ENCODE measurements at places on chromosomes 1 and 21.

- peak; percentile 3 for DNase-seq
Observed at GRCh38 chr1:6625584-6626149, 999 bp downstream of the THAP3 start.

DNA sequence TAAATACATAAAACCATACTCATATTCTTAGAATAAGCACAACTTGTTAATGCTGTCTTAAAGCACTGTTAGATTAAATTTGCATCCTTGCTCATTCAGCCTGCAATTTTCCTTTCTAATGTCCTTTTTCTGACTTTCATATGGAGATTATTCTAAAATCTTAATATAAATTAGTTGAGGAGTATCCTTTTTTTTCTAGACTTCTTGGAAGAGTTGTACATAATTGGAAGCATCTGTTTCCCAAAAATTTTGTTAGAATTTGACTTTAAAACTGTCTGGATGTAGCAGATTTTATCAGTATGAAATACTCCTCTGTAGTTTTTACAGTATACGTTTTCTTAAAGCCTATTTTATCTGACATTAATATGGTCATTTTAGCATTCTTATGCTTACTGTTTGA is 9.7 kb downstream of the KIFAP3 start:
- no peak for DNase-seq

- no peak for DNase-seq
Observed at GRCh38 chr21:29639366-29640079, 300.3 kb downstream of the GRIK1 start.

DNA sequence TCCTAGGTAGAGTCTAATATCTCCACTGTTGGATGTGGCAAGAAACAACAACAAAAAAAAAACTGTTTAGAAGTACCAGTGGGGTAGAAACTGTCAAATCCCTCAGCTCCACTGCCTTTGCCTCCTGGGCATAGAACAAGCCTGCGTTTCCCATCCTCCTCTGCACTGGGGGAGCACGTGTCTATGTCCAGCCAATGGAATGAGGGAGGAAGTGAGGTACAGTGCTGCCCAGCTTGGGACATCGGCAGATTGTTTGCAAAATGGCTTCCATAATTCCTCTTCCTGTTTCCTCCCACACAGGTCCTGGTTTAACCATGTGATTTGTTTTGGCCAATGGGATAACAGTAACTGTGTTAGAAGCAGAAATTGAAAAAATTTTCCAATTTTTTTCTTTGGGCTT is 39.1 kb downstream of the PSMG1 start:
- DNase-seq: no peak

DNA sequence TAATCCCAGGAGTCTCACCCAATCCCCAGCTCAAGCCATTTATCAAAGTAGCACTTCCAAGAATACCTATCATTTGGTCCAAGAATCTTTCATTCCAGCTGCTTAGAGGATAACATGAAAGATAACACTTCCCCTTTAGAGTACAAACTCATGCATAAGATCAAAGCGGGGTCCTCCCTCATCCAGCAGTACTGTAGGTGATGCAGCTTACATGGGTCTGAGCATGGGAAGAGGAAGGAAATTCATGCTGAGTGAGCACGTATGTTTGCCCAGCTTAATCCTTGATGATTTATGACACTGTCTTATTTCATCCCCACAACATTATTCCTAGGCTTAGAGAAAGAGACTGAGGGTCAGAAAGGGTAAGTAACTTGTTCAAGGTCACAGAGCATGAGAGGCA is 167.1 kb upstream of the GJB5 start:
- no peak for DNase-seq

DNA sequence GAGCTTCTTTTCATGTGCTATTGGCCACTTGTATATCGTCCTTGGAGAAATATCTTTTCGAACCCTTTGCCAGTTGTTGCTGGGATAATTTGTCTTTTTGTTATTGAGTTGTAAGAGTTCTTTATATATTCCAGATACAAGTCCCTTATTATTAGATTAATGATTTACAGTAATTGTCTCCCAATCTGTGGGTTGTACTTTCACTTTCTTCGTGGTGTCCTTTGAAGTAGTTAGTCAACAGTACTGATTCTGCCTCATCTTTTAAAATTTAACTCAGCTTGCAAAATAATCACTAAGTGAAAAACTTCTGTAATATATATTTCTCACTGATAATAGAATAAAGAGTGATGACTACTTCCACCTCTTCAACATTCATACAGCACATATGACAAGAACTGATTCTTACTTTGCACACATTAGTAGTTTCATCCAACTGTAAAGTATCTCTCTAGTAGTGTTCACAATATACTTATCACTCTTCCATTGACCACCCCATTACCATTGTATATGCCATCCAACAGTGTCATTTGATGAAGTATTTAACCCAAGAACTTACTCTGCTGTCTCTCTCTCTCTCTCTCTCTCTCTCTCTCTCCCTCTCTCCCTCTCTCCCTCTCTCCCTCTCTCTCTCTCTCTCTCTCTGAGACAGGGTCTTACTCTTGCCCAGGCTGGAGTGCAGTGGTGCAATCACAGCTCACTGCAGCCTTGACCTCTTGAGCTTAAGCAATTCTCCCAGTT is 104.2 kb upstream of the DMRTA2 start:
- no peak for DNase-seq

DNA sequence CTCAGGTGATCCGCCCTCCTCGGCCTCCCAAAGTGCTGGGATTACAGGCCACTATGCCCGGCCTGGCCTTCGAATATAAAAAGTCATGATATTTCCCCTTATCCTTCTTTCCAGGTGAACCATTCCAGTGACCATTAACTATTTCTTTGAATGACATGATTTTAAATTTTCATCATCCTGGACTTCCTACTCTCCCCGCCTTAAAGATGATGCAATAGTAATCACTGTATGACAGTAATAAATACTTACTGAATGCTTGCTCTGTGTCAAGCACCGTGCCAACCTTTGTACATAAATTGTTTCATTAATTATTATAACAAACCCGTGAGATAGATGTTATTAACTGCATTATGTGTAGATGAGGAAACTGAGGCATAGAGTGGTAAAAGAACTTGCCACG is 19.9 kb upstream of the ATP1A1 start:
- no peak for DNase-seq

DNA sequence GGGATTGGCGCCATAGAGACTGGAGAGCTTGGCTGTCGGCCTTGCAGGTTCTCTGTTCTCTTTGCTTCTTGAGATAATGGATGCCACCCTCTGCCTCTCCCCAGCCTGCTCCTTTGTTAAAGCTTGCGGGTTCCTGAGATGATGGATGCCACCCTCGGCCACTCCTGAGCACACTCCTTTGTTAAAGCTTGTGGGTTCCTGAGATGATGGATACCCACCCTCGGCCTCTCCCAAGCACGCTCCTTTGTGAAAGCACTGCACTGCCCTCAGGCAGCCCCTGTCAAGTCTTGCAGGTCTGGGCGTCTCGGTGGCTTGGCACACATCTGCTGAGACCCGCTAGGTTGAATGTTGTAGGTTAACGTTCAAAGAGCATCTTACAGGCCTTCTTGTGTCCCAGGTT is 76.5 kb downstream of the SCCPDH start:
- no peak for DNase-seq

- no peak for DNase-seq
Observed at GRCh38 chr1:44422161-44422560, 17.1 kb downstream of the RNF220 start.

DNA sequence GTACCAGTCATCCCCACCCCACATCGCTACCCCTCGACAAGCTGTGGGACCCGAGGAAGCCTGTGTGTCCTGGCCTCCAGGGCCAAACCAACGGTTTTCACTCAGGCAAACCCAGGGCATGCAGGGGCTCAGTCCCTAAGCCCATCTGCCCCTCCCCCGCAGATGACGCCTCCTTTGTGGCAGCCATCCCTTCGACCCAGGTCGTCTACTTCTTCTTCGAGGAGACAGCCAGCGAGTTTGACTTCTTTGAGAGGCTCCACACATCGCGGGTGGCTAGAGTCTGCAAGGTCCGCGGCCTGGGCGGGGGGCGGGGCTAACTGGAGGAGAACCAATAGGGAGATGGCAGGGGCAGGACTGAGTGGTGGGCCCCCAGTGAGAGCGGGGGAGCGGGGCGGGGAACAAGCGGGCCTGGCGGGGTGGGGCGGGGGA is 7.4 kb downstream of the SEMA4A start:
- DNase-seq: peak; percentile 59
